ENCODE measurements at places on chromosomes 6 and 20.

DNA sequence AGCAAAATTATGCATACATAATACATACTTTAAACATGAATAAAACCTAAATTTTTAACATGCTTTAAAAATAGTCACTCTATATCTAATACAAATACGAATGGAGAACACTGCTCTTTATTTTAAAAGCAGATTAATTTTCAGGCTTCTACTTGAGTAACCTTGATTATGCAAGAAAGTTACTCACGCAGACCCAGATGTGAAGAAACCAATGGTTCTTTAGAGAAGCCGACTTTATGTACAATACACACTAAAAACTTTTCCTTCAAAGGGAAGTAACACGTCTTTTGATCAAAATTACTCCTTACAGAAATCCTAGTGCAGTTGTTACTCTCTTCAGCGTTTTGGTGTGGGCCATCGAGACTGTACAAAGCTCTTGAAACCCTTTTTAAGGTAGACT, 136.9 kb upstream of the SLC22A16 start:
- DNase-seq: no peak

- no peak for DNase-seq
These were observed 70.7 kb upstream of the SMIM29 start for GRCh38 chr6:34319471-34319885.

GRCh38 chr6:32095338-32096086, 13.6 kb downstream of the TNXB start:
- DNase-seq: no peak

- no peak for DNase-seq
These were observed 85.3 kb downstream of the MYLK4 start for GRCh38 chr6:2665146-2666070.

- DNase-seq: no peak
These were observed 25.3 kb upstream of the ZNFX1 start for GRCh38 chr20:49303065-49303552.

GRCh38 chr6:11245381-11246256, 13.2 kb upstream of the NEDD9 start:
- no peak for DNase-seq

DNA sequence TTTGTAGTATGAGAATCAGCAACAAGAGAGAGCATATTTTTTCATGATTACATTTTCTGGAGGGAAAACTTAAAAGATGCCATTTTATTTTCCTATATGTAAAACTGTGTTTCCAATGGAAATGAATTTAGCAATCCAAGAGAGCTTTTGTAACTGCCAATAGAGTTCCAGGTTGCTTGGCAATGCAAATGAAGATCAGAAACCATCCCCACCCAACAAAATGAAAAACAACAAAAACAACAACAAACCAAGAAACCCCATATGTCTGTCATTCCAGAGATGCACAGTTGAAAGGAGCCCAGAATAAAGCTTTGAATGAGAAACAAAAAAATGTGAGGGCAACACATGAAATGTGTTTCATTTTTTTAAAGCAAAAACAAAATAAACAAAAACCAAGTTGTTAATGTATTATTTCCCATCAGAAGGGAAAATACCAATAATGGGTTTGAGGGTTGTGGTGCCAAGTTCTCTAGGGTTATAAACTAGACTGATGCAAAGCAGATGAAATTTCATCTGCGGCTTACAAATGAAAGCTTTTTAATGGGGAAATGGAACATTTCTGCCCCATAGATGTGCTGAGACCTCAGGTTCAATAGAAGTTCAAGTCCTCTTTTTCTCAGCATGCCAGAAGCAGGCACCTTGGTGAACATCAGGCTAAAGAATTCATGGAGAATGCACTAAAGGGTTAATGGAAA, 121.5 kb upstream of the MCHR2 start:
- no peak for DNase-seq

DNA sequence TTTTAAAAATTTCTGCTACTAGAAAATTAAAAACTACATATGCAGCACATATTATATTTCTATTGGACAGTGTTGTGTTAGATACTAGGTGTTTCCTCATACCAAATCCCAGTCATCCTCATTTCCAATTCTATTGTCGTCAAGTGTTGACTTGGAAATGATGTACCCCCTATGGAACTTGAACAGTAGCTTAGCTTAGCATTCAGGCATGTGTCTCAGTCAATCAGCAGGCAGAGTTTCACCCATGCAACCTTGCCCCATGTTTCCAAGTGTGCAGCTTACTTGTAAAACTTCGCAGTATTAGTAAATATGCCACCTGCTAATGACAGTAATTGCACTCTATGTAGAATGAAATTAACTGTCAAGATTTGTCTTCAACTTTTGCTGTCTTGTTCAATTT, 59.5 kb downstream of the SAMD3 start:
- no peak for DNase-seq

GRCh38 chr6:128500749-128501600, 19.4 kb downstream of the PTPRK start:
- DNase-seq: no peak

DNA sequence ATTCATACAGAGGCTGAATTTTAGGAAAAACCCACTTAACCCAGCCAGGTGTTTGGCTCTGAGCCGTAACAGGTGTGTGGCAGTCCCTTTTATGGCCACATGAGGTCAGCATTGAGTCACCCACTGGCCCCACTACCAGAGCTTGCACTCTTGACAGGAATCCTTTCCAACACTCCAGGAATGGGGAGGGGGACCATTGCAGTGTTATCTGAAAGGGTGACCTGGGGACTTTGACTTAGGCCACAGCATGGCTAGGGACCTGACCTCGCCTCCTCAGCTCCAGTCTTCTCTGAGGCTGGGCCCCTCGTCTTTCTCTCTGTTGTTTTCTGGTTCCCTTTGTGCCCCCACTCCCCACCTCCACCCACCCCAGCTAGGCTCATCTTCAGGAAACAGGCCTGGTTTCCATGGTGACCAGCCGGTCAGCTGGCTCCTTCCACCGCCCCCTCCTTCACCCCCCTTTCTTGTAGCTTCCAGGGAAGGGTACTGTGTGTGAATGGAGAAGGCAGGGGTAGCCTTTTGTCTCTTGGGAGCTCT, 2.1 kb upstream of the TMEM151B start:
- DNase-seq: no peak

Data from GM12892 (cell line).